ENCODE measurements at places on chromosomes 11 and 22.

DNA sequence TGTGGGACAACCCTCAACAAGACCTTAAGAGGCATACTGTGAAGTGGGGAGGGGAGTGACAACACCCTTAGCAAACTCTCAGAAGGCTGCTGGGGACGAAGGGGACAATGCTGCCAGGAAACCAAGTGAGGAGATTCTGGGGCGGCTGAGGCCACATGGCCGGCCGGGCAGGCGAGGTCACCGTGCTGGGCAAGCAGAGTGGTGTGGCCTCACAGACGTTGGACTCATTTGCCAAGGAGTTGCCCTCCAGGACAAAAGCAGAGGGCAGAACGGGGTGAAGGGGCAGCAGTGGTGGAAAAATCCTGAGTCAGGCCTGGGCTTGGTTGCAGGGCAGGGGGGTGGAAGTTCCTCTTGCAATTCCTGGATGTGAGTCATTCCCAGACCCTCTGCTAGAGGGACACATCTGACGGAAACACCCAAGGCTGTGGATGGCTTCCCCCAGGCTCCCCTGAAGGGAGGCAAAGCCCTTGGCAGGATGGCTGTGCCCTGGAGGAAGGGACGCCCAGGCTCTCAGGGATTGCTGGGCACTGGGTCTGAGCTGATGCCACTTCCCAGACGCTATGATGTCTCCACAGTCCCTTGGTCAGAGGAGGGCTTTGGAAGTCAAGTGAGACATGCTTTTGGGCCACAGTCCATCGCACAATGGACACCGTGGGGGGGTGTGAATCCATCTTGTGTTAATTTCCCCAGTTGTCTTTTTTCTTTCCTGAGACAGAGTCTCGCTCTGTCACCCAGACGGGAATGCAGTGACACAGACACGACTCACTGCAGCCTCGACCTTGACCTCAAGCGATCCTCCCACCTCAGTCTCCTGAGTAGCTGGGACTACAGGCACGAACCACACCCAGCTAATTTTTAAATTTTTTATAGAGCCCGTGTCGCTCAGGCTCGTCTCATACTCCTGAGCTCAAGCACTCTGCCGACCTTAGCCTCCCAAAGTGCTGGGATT, 16.2 kb upstream of the SHANK3 start:
- DNase-seq: no peak

- DNase-seq: no peak
Measured at GRCh38 chr11:92682952-92683351, 286.5 kb upstream of the MTNR1B start.

- no peak for DNase-seq
Measured at GRCh38 chr11:120401506-120401905, 65.3 kb downstream of the ARHGEF12 start.

DNA sequence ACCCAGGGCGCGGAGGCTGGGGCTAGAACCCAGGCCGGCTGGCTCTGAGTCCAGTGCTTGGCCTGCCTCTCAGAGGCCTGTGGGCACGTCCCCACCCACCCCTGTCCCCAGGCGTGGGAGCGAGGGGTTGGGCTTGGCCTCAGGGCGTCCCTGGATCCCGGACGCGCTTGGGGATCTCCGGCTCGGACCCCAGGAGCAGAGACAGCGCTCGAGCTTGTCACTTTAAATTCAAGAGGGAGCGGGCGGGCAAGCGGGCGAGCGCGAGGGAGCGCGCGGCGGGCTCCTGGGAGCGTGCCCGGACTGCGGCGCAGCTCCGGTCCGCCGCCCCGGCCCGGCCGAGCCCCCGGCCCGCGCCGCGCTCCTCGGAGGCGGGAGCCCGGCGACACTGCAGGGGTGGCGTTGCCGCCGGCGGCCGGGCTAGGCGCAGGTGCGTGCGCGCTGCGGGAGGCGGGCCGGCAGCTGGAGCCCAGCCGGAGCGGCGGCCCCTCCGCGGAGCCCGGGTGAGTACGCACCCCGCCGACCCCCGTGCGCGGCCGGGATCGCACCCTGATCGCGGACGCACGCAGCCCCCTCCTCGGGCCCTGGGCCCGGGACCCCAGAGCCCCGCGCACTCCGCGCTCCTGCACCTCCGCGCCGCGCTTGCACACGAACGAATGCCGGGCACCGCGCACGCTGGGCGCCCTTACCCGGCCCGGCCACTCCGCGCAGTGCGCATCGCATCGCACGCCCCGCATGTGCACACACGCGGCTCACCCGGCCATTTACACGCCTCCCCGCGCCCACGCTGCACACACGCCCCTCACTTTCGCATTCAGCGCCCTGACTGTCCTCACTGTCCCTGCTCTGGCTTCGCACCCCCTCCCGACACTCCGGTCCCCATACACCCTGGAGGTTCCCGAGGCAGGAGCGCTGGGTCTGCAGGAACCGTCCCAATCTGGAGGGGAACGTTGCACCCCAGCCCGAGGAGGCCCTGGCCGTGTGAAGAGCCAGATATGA, at the start of gene SYT12:
Gene SYT12 (plus strand): TSS at position 174 of the 996 bp plus-strand sequence. CDS start 7,011 bp downstream, outside the sequence.
- no peak for DNase-seq

DNA sequence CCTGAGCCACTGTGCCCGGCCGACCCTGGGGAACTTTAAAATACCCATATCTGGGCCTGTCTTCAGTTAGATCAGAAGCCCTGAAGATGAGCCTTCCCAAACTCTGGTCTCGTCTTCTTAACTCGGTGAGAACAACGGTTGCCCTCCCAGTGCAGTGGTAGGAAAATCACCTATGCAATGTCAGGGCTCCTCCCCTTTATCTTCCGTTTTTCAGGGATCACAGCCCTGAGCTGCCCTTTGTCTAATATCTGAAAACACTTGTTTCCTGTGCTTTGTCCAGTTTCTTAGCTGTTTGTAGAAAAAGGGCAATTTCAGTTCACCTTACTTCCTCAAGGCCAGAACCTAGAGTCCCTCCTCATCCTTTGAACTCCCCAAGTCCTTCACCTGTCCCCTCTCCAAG, 9.4 kb downstream of the DRAP1 start:
- DNase-seq: no peak

DNA sequence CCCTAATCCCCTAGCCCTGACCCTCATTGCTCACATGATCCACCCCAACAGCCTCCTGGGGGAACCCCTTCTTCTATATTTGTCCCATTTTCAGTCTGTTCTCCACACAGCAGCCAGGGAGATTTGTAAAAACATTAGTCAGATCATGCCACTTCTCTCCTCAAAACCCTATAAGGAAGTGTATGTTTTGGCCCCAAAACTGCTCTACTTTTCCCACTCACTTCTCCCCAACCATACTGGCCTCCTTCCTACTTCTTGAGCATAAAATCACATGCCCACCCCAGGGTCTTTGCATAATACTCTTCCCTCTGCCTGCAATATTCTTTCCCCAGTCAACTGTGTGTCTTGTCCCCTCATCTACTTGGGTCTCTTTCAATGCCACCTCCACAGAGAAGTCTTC, 4.7 kb upstream of the SLC22A12 start:
- no peak for DNase-seq

DNA sequence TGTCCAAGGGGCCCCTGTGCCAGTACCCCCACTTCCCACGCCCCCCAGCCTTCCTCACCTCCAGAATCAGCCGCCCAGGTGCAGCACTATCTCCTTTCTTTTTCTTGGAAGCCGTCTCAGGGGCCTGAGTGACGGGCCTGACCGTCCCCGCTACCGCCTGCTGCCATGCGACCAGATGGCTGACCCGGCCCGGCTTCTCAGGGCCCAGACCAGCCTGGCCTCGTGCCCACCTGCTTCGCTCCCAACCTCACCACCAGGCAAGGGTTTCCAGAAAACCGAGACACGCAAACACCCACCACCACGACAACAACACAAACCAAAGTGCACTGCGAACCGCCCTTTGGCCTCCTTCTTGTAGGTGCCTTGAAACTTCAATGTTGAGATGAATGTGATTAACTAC, 39.1 kb downstream of the MACROD1 start:
- no peak for DNase-seq

GRCh38 chr22:20316217-20316843, 3.5 kb downstream of the DGCR6L start:
- no peak for DNase-seq

DNA sequence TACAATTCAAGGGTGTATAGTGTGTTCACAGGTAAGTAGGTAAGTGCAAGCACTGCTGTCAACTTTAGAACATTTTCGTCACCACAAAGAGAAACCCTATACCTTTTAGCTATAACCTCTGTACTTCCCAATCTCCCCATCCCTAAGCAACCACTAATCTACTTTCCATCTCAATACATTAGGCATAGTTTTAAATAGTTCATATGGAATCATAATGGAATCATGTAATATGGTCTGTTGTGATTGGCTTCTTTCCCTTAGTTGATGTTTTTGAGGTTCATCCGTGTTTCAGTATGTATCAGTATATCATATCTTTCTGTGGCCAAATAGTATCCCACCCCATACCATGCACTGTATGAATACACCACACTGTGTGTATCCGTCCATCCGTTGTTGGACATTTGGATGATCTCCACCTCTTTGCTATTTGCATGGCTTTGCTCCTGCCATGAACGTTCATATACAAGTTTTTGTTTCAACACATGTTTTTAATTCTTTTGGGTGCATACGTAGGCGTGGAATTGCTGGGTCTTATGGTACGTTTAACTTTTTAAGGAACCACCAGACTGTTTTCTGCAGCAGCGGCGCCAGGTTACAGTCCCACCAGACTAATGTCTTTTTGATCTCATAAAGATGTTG, 27.7 kb upstream of the OPCML start:
- no peak for DNase-seq

DNA sequence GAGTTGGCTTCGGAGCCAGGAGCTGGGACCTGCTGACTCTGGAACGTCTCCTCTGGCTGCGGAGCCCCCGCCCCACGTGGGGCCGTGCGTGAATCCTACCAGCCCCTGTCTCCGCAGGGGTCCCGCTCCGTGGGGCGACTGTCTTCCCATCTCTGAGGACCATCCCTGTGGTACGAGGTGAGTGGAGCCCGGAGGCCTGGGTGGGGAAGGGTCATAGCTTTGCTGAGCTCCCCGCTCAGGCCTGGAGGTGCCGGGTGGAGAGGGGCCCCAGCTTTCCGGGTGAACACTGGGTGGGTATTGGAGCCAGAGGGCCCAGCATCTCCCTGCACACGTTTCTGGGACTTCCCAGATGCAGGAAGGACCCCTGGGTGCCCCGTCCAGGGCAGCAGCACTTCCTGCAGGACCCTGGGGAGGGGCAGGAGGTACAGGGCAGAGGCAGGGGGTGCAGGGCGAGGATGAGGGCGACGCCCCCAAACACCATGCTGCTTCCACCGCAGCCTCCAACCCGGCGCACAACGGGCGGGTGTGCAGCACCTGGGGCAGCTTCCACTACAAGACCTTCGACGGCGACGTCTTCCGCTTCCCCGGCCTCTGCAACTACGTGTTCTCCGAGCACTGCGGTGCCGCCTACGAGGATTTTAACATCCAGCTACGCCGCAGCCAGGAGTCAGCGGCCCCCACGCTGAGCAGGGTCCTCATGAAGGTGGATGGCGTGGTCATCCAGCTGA, 3.8 kb downstream of the MUC5AC start:
- DNase-seq: no peak

- no peak for DNase-seq
Measured at GRCh38 chr11:125423247-125423849, 72.7 kb downstream of the FEZ1 start.

DNA sequence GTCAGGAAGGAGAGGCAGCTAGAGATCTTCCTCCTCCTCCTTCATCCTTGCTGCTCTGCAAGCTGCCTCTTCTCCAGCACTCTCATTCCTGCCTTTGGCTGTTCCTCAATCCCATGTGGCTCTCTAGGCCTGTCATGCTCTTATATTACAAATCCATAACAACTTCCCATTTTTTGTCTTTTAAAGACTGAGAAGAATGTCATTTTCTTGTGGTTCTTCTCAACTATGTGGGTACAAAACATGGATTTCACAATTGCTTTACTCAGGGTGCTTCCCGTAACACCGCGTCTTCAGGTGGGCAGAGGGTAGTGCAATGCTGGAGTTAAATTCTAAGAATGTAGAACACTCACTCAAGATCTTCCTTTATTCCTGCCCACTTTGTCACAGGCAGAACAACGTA, 6.8 kb upstream of the CAT start:
- DNase-seq: no peak

DNA sequence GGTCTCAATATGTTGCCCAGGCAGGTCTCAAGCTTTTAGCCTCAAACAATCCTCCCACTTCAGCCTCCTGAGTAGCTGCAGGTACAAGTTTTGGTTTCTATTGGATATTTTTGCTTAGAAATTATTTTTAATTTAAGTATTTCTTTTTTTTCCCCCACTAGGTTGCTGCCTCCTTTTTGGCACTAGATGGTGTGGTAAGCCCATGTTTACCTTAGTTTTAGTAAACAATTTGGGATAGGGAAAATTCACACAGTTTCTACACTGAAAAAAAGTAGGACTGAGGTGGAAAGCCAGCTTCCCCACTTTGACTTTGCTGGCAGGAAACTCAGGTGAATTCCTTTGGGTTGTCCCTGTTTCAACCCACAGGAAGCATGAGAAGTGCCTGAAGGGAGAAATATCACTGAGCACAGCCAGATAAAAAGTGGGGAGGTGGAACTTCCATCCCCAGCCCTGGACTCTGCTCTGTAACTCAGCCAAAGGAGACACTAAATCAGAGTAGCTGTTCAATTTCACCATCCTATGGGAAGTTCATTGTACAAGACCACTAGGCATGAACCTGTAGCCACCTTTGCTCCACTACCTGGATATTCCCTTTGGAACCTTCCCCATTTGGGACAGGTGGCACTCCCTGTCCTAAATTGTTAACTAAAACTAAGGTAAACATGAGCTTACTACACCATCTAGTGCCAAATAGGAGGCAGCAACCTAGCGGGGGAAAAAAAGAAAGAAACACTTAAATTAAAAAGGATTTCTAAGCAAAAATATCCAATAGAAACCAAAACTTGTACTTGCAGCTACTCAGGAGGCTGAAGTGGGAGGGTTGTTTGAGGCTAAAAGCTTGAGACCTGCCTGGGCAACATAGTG, 154.4 kb upstream of the FAT3 start:
- DNase-seq: no peak

DNA sequence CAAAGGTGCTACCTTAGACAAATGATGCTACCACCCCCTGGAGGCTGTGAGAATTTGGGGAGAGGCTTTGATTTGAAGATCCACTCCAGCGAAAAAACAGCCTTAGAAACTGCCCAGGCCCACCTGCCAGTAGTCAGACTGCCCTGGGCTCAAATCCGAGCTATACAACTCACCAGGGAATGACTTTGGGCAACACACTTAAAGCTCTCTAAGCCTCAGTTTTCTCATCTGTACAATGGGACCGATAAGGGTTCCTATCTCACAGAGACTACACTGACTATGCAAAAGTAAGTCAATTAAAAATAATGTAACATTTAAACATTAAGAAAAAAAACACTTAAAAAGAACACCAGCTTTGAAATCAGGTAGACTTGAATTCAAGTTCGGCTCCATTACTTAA, 19.9 kb downstream of the VWCE start:
- DNase-seq: no peak

Measured in stimulated activated CD4-positive, alpha-beta T cell treated with anti-CD3 and anti-CD28 coated beads, Interleukin-1b, Interleukin-23, amount 100 ng/mL, for 24 hours (primary cell).